ELF-1 (cell line): ENCODE measurements at places on chromosomes 13 and 19.
A peak's percentile ranks its signal among the peaks of the same experiment; 100 is the strongest.

DNA sequence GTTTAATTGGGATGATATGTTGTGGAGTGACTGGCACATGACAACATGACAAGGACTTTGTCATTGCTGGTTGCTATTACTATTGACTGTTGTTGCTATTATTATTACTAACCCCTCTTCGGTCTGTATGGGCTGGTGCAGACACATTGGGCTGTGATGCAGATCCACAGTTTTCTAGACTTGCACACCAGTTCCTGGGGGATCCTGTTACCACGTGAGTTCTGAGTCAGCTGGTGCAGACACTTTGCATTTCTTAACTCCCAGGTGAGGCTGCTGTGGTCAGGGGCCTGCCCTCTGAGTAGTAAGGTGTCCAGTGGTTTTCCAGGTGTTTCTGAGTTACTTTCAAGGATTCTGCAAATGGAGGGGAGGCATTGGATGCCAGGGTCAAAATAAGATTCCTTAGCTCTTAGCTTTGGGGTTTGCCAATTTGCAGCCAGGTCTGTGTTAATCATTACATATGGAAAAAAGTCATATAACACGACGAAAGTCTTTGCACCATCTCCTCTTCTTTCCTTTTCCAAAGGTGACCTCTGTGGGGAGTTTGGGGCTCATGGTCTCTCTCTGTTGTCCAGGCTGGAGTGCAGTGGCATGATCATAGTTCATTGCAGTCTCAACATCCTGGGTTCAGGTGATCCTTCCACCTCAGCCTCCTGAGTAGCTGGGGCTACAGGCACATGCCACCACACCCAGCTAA, 19.3 kb downstream of the BICRA start:
- DNase-seq: no peak

DNA sequence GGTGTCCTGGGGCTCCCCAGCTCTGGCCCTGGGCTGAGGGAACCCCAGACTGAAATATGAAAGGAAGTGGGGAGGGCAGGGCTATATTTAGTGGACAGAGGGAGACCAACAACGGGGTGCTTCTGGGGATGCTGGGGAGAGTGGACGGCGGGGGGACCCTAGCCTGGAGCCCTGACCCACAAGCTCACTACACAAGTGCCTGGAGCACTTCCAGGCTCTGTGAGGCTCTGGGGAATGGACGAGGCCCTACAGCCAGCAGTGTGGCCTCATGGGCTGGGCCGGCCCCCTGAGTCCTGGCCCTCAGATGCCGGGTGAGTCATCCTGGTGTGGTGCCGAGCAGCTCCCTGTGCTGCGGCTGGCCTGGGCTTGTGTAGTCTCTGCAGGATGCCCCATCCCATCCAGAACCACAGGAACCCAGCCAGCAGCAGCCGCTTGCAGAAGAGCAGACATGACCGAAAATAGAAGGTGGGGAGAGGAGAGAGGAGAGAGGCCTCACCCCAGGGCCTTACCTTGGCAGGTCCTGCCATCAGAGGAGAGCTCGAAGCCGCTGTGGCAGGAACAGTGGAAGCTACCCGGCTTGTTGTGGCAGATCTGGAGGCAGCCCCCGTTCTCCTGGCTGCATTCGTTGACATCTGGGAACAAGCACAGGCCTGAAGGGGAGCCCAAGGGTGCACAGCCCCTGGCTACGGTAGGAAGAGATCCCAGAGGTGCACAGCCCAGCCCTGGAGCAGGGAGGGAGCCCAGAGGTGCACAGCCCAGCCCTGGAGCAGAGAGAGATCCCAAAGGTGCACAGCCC, 26.1 kb downstream of the GAS6 start:
- peak; percentile 86 for DNase-seq

GRCh38 chr13:29745704-29746103, 104.7 kb downstream of the UBL3 start:
- DNase-seq: no peak

- no peak for DNase-seq
Measured at GRCh38 chr13:28239374-28239773, 101.0 kb downstream of the PAN3 start.

DNA sequence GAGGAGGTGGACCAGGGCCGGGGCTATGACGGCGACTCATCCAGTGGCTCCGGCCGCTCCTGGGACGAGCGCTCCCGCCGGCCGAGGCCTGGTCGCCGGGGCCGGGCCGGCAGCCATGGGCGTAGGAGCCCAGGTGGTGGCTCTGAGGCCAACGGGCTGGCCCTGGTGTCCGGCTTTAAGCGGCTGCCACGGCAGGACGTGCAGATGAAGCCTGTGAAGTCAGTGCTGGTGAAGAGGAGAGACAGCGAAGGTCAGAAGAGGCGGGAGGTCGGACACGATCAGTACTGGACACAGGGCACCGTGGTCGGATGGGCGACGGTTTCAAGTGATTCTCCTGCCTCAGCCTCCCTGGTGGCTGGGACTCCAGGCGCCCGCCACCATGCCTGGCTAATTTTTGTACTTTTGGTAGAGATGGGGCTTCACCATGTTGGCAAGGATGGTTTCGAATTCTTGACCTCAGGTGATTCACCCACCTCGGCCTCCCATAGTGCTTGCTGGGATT, 22.3 kb downstream of the TJP3 start:
- DNase-seq: no peak
